ENCODE measurements at places on chromosomes 4 and X.

DNA sequence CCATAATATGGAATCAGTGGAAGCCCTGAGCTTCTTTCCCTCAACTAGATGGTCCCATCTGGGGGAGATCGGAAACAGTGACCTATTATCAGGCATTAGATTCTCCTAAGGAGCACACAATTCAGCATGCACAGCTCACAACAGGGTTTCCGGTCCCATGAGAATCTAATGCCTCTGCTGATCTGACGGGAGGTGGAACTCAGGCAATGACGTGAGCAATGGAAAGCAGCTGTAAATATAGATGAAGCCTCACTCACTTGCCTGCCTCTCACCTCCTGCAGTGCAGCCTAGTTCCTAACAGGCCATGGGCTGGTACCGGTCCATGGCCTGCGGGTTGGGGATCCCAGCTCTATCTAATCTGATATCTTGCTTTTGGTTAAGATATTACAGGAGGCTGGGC lies 88.9 kb downstream of the COX7B2 start:
- H3K4me3 ChIP-seq = no peak overlapping the region
- no peak for DNase-seq
- no peak overlapping the region for H3K27ac ChIP-seq
- no peaks in the 10 kb centered on the region for H3K4me1 ChIP-seq
- no peaks in the 10 kb centered on the region for H3K27me3 ChIP-seq

DNA sequence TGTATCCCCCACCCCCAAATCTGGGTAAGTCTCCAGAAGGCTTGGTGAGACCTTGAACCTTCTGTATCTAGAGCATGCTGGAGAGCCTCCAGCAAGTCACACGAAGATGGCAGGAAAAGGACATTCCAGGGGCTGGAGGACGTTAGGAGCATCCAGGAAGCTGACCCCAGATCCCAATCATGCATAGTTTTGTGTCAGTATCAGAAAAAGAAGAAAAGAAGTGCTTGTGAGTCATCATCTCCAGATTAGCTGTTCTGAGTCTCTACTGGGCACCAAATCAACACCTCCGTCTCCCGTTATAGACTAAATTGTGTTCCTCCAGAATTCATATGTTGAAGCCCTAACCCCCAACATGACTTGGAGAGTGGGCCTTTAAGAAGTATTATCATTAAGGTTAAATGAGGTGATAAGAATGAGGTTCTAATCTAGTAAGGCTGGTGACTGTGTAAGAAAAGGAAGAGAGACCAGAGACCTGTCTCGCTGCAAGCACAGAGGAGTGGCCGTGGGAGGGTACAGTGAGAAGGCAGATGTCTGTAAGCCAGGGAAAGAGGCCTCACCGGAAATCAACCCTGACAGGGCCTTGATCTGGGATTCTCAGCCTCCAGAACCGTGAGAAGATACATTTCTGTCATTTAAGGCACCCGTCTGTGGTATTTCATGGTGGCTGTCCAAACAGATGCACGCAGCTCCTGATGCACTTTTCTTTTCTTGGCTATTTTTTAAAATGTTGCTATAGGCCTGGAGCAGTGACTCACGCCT lies 38.1 kb upstream of the CLDN24 start:
- no peaks in the 10 kb centered on the region for H3K36me3 ChIP-seq
- no peak for DNase-seq
- H3K4me1 ChIP-seq = peaks cover 22% of the 10 kb centered on the region
- peaks cover 4% of the 10 kb centered on the region for H3K27me3 ChIP-seq
- H3K4me3 ChIP-seq = no peak overlapping the region

DNA sequence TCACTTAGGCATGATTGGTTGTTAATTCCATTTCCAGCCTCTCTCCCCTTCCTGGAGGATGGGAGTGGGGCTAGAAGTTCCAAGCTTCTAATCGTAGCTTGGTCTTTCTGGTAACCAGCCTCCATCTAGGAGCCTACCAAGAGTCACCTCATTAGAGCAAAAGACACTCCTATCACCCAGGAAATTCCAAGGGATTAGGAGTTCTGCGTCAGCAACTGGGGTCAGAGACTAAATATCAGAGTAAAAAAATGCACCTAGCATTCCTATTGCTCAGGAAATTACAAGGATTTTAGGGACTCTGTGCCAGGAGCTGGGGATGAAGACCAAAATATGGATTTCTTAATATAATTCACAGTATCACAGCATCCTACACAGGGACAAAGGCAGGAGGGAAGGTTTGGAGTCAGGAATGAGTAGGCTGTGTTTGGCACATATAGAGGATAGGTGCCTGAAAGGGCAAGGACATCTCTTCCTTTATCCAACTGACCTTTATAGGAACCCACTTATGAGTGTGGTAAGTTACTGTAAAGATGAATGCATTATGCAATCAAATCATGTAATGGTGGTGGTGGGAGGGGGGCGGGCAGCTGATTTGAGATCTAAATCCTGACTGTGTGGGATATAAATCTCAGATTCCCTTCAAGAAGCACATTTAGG lies 30.5 kb upstream of the LIMCH1 start:
- peaks cover 13% of the 10 kb centered on the region for H3K36me3 ChIP-seq
- DNase-seq = no peak
- H3K27ac ChIP-seq = no peak overlapping the region
- no peak overlapping the region for H3K4me3 ChIP-seq
- H3K4me1 ChIP-seq = peaks cover 23% of the 10 kb centered on the region
- H3K27me3 ChIP-seq = peaks cover 3% of the 10 kb centered on the region

- no peaks in the 10 kb centered on the region for H3K36me3 ChIP-seq
- H3K27me3 ChIP-seq = peaks cover 4% of the 10 kb centered on the region
- H3K4me1 ChIP-seq = no peaks in the 10 kb centered on the region
- H3K4me3 ChIP-seq = no peak overlapping the region
These were observed 64.4 kb downstream of the ASMT start for GRCh38 chrX:1679238-1679637.

GRCh38 chr4:112853662-112854256 lies 195.7 kb upstream of the ANK2 start:
- peaks cover 5% of the 10 kb centered on the region for H3K4me1 ChIP-seq
- no peaks in the 10 kb centered on the region for H3K27me3 ChIP-seq

DNA sequence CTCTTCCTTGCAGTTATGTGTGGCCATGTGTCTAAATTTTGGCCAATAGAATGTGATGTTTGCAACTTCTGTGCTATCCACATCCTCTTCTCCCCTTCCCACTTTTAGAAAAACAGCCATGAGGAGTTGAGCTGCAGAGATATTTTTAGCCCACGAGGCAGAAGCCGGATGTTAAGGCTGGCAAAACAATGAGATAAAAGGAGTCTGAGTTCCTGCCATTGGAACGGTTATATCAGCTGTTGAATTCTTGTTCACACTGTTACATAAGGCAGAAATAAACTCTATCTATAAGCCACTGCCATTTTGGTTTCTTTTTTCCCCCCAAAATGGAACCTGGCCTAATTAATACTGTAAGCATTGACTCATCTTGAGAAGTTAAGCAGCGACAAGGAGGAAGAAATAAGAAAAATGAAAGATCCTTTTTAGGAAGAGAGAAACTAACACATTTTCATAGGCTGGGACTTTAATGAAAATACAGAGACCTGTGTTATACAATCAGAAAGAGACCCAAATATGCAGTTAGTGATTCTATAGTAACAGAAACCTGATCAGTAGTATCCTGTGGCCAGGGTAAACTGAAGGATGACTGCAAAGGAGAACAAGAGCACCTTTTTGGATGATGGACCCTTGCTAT lies 200.5 kb downstream of the INPP4B start:
- no peaks in the 10 kb centered on the region for H3K27me3 ChIP-seq
- no peak overlapping the region for H3K4me3 ChIP-seq
- DNase-seq = no peak
- no peak overlapping the region for H3K27ac ChIP-seq
- H3K4me1 ChIP-seq = no peaks in the 10 kb centered on the region

DNA sequence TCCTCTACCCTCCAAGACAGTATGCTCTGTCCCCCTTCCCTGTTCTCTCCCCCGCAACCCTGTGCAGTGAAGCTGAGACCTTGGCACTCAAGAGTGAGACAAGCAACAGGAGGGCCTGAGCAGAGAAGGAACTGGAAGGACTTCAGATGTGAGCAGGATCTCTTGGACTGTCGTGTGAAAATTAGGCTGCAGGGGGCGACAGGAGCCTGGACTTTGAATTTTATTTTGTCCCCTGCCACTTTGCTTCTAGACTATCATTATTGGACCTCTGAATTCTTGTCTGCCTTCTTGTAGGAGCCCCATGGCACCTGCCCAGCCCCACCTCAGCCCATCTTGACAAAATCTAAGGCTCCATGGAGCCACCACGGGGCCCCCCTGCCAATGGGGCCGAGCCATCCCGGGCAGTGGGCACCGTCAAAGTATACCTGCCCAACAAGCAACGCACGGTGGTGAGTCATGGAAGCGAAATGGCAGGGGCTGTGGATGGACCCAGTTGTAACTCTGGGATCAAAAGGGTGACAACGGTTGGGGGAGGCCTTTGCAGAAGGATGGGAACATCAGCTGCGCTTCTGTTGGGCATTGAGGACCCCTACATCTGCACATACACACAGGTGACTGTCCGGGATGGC lies 1.7 kb downstream of the ARAF start:
- H3K4me3 ChIP-seq = peak overlapping the region; percentile 81
- H3K36me3 ChIP-seq = peaks cover 10% of the 10 kb centered on the region
- no peak overlapping the region for H3K27ac ChIP-seq
- DNase-seq = no peak

- H3K27ac ChIP-seq = peak overlapping the region; percentile 48
- H3K4me3 ChIP-seq = peak overlapping the region; percentile 30
- no peak for DNase-seq
- H3K4me1 ChIP-seq = peaks cover 3% of the 10 kb centered on the region
- no peaks in the 10 kb centered on the region for H3K36me3 ChIP-seq
These were observed 371.6 kb downstream of the INPP4B start for GRCh38 chr4:142474398-142475087.

GRCh38 chrX:114152801-114153200 lies 431.1 kb upstream of the HTR2C start:
- no peak overlapping the region for H3K4me3 ChIP-seq
- H3K36me3 ChIP-seq = no peaks in the 10 kb centered on the region
- H3K27ac ChIP-seq = no peak overlapping the region
- no peak for DNase-seq
- no peaks in the 10 kb centered on the region for H3K4me1 ChIP-seq

GRCh38 chrX:30659421-30659820 lies 6.2 kb downstream of the GK start:
- no peak for DNase-seq
- no peak overlapping the region for H3K27ac ChIP-seq
- H3K36me3 ChIP-seq = peaks cover 4% of the 10 kb centered on the region
- H3K4me3 ChIP-seq = no peak overlapping the region
- H3K27me3 ChIP-seq = no peaks in the 10 kb centered on the region
- H3K4me1 ChIP-seq = peaks cover 8% of the 10 kb centered on the region

DNA sequence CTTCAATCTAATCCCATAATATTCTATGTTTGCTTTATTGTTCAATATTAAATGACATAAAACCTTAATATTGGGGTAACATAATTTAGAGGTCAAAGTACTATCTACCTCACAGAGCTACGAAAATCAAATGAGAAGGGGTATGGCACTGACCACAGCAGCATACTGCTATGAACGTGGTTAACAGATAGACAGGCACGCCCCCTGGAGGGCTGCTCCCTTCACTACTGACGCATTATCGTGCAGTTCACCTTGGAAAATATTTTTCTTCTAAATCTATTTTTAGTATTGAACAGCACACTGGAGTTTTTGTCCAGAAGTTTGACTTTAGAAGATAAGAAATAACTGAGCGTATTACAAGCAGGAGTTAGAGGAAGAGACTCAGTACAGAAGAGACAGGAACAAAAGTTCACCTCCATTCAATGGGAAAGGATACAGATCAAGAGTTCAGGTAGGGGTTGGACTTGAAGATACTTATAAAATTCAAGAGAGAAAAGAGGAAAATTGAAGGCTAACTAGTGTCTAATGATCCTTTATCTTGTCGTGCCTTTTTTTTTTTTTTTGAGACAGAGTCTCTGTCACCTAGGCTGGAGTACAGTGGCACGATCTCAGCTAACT lies 22.7 kb downstream of the MAP9 start:
- no peak overlapping the region for H3K27ac ChIP-seq
- no peak for DNase-seq
- no peaks in the 10 kb centered on the region for H3K27me3 ChIP-seq
- H3K36me3 ChIP-seq = peaks cover 12% of the 10 kb centered on the region
- H3K4me1 ChIP-seq = peaks cover 4% of the 10 kb centered on the region

- peaks cover 14% of the 10 kb centered on the region for H3K27me3 ChIP-seq
- H3K4me3 ChIP-seq = no peak overlapping the region
- no peaks in the 10 kb centered on the region for H3K36me3 ChIP-seq
- no peaks in the 10 kb centered on the region for H3K4me1 ChIP-seq
- no peak overlapping the region for H3K27ac ChIP-seq
These were observed 48.3 kb downstream of the STBD1 start for GRCh38 chr4:76354517-76355473.

GRCh38 chr4:185464183-185464582 lies 7.3 kb downstream of the CCDC110 start:
- H3K4me3 ChIP-seq = no peak overlapping the region

DNA sequence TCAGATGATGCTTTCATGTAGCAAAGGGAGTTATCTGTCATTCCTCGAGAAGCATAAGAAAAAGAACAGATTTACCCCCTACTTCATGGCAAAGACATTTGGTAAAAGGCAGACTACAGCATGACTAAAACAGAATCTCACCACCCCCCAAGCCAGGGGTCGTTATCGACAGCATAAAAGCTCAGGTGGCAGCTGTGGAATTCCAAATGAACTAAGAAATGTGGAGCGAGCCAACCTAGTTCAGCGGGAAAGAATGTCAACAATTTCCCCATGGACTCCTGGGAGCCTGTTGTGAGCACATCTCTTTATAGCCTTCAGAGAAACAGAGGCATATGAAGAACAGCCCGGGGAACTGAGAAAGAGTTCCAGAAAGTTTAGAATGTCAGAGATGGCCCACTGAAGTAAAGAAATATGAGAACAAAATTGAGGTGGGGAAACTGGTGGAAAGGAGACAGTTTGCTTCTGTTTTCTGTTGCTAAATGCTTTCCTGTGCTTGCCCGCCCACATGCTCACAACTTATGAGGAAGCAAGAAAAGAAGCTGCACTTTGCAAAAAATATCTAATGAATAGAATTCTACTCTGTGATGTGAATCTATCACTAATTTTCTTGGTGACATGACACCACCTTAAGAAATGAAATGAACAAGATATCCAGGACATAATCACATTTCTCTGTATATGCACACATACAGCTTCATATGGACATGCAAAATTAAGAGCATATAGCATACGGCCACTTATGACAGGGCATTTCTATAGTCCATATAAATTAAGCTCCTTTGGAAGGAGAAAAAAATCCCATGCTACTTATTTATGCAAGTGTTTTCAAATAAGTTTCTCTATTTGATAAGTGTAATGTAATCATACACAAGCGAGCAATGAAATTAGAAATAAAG lies 135.3 kb upstream of the MID1 start:
- peak overlapping the region; percentile 48 for H3K27ac ChIP-seq
- DNase-seq = no peak
- peaks cover 3% of the 10 kb centered on the region for H3K36me3 ChIP-seq
- no peaks in the 10 kb centered on the region for H3K27me3 ChIP-seq
- peak overlapping the region; percentile 26 for H3K4me3 ChIP-seq

DNA sequence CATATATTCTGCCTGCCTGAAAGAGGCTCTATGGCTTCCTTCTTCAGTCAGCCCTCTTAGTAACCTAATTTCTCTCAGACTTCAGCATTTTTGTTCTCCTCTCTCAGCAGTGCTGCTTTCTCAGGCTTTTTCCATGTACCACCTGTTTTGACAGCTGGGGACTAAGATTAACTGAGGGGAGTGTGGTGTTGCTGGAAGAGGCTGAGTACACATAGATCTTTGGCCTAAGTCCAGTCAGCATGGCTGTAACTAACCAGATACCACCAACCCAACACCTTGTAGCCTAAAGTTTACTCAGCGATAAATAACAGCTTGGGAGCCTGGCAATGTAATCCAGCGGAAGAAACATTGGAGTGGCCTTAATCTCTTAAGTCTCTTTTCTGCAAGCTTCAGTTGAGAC lies 85.5 kb downstream of the RTL3 start:
- no peaks in the 10 kb centered on the region for H3K4me1 ChIP-seq
- no peak for DNase-seq
- no peak overlapping the region for H3K4me3 ChIP-seq
- H3K27ac ChIP-seq = no peak overlapping the region
- no peaks in the 10 kb centered on the region for H3K36me3 ChIP-seq

All from type B pancreatic cell (in vitro differentiated cells).